ENCODE measurements at places on chromosomes 4 and X.

- no peak for DNase-seq
These were observed 64.3 kb upstream of the WDR17 start for GRCh38 chr4:176001151-176002006.

GRCh38 chrX:1486177-1486576 lies 33.5 kb upstream of the ASMTL start:
- no peak for DNase-seq

GRCh38 chr4:142846108-142846728 lies at the start of gene INPP4B:
Gene INPP4B (minus strand): TSS chr4:142846301.
- peak; percentile 38 for DNase-seq

DNA sequence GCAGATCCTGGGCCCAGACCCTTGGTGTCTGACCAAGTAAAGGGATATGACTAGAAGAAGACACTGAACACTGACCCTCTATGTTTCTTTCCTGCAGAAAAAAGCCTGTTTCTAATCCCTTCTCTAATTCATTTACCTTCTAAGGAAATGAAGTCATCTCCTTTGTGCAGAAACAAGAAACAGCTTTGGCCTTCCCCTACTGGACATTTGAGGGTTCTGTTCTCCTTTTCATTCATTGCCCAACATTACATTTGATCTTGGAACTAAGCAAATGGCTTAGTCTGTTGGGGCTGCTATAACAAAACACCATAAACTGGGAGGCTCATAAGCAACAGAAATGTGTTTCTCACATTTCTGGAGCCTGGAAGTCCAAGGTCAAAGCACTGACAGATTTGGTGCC lies 20.0 kb downstream of the HCCS start:
- no peak for DNase-seq

DNA sequence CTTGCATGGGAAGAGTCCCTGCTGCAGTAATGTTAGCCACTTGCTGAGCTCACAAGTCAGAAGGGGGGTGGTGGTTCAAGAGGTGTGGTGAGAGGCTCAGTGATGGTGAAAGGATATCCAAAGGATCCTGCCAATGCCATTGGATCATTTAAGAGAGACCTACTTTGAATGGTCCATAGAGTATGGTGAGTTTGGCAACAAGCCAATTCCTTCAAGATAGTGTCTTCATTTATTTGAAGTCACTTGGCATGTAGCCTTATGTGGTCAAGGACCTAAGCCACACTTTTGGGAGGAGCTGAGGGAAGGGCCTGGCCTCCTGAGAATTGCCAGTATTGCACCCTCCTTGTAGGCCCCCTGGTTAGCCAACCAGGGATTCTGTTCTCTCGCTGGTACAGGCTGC lies 87.9 kb downstream of the TSPAN7 start:
- DNase-seq, result no peak

DNA sequence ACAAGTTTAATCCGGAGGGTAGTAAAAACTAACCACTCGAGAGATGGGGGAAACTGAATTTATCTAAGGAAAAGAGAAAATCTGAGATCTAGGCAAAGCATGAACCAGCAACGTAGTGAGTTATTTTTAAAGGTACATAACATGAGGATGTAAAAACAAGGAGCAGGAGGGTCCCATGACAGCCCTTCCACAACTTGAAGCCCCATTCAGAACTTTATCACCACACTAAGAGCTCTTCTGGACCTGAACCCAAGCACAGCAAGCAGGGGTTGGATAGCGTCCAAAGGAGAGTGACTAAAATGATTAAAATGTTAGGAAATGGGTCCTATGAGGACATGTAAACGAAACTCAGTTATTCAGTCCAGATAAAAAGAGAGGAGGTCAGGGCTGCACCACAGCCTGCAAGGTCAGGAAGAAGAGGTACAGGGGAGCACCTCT lies 16.2 kb downstream of the SH3RF1 start:
- DNase-seq, result no peak

DNA sequence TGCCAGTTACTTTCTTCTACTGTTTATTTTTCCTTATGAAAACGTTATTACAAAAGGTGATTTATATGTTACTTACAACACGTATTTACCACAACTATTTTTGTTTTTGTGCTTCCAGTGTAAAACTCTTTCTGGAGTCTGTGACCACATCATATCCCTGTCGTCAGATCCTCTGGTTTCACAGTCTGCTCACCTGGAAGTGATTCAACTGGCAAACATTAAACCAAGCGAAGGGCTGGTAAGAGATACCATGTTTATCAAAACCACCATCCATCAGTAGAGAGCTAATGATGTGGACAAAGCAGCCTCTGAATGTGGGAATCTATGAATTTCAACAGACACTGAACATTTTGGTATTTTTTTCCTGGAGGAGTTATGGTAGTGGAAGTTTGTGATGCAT lies 116.1 kb downstream of the CNKSR2 start:
- DNase-seq, result no peak

- DNase-seq, result no peak
These were observed 22.2 kb upstream of the GCNA start for GRCh38 chrX:71556036-71556435.

DNA sequence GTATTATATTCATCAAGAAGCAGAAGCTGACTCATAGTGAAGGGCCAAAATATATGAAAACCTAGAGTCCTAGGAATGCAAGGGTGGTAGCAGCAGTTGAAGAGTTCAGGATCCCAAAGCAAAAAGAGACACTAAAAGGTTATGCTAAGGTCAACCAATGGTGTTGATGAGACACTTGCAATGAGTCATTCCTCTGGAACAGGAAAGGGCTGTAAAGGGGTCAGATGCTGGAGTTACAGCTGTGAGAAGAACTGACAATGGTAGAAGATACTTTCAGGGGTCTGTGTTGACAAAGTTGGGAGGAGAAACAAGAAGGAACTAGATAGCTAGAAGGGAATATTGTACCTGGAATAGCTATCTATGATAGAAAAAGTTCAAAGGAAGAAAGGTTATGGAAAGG lies 47.5 kb downstream of the ZGRF1 start:
- no peak for DNase-seq

DNA sequence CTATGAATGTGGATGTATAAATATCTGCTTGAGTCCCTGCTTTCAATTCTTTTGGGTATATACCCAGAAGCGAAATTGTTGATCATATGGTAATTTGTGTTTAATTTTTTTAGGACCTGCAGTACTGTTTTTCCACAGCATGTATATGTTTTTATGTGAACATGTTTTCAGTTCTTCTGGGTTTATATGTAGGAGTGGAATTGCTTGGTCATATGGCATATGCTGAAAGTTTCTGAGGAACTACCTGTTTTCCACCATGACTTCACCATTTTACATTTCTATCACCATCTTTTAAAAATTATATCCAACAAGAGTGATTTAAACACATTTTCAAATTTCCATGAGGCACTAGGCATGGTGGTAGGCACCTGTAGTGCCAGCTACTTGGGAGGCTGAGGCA lies 8.2 kb downstream of the PPAT start:
- no peak for DNase-seq

GRCh38 chr4:15836362-15836761 lies 58.2 kb downstream of the CD38 start:
- no peak for DNase-seq

DNA sequence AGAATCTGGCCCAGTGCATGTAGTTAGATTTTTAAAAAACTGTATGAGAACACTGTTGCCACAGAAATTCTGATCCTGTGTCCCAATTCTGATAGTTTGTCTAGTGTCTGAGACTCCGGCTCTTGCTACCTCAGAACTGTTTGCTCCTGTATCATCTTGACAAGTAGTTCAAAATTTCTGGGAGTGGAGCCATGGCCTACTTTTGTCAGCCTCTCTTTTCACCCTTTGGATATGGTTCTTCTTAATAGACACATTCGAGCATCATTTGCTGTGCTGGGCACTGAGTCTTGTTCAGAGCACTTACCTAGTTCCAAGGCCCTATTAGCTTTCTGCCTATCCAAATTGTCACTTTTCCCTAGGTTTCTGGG lies 46.9 kb downstream of the ATP10D start:
- DNase-seq, result no peak

- DNase-seq, result no peak
These were observed 25.8 kb downstream of the USP9X start for GRCh38 chrX:41110801-41111625.

DNA sequence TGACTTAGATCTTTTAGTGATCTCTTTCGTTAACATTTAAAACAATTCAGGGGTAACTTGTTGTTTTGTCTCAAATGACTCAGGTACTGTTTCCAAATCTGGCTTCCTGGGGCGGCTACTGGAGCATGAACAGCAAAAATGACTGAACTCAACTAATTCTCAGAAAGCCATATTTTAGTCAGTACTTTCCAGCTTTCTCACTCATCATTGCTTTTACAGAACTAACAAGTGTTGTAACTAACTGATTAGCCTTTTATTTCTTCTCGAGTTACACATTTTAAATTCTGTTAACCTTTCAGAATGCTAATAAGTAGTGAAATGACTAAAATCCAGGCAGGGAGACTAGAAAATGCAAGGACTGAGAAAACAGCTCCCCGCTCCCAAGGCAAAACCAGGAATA lies 55.3 kb downstream of the JADE3 start:
- no peak for DNase-seq

DNA sequence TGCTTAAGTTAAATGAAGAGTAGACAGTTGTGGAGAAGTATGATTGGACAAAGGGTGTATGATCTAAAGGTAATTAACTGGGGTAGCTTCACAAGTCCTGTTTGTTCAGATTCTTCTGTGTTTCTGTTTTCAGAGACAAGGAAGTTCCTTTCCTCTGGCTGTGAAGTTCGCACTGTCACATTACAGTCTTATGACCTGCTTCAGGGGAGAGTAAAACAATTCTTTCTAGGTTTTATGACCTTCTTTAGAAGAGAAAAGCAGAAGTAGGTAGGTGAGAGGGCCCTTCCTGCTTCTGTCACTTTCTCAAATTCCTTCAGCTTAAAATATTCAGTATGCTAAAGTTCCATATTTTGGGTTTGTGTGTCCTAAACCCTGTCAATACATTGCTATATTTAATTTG lies 211.9 kb downstream of the SOX3 start:
- no peak for DNase-seq

Data from activated effector memory CD4-positive, alpha-beta T cell treated with Interleukin-2 at 50 U/mL for 16 hours (primary cell).